Lung microvascular endothelial cell (primary cell): ENCODE measurements at places on chromosomes 5 and 9. TPM values are rescaled to one million over a fixed set of nuclear protein-coding genes. Genes with fewer than 3 reads are reported as not detected.

Gene CCL21
- total RNA-seq = 0.44 and 1.4 TPM in 2 replicates

Gene BASP1
- 2.4 and 9.4 TPM in 2 replicates for total RNA-seq

Gene LVRN
- under 0.01 and 0.22 TPM in 2 replicates for total RNA-seq

Gene ANKRD18A
- not detected in 2 replicates for total RNA-seq

Gene TSSK1B
- not detected in 2 replicates for total RNA-seq

Gene LECT2
- not detected in 2 replicates for total RNA-seq

Gene LCN15
- total RNA-seq = 0.22 TPM in 1 of 2 replicates, not detected in the other

Gene EPB41L4B
- total RNA-seq = 0.20 and 0.44 TPM in 2 replicates

Gene SPATA31E1
- total RNA-seq = not detected in 2 replicates

Gene PKD2L2
- total RNA-seq = not detected in 2 replicates

Gene TTLL11
- total RNA-seq = 1.5 and 3.0 TPM in 2 replicates

Gene PCDHB10
- total RNA-seq = 0.44 and 1.8 TPM in 2 replicates

Gene NSA2
- 57.3 and 61.5 TPM in 2 replicates for total RNA-seq

Gene LHX6
- 0.40 and 1.7 TPM in 2 replicates for total RNA-seq

Gene PCDHGC3
- total RNA-seq = 10.2 and 10.9 TPM in 2 replicates
